Gastroesophageal sphincter (tissue), 4 donors: ENCODE measurements at places on chromosomes 4 and X. TPM values are rescaled to one million over a fixed set of nuclear protein-coding genes. Genes with fewer than 3 reads are reported as not detected.

DNA sequence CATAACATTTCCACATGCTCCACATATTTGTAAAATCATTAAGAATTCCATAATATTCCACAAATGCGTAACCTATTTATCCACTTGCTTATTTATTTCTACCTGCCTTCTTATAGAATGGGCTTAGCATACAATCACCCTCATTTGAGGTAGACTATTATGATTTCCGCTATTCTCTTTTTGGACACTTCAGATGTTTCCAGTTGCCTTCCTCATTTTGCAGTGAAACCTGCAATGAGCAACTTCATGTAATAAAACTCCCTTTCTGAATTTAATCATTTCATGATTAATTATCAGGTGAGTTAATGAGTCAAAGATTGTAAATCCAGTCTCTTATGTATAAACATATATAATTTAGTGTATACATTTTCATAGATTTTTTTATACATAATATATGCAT, 58.0 kb downstream of the PPP3CA start:
- H3K4me1 ChIP-seq: peaks cover 8% of the 10 kb centered on the region
- H3K4me3 ChIP-seq: no peak overlapping the region
- H3K27me3 ChIP-seq: no peaks in the 10 kb centered on the region
- ATAC-seq: no peak

DNA sequence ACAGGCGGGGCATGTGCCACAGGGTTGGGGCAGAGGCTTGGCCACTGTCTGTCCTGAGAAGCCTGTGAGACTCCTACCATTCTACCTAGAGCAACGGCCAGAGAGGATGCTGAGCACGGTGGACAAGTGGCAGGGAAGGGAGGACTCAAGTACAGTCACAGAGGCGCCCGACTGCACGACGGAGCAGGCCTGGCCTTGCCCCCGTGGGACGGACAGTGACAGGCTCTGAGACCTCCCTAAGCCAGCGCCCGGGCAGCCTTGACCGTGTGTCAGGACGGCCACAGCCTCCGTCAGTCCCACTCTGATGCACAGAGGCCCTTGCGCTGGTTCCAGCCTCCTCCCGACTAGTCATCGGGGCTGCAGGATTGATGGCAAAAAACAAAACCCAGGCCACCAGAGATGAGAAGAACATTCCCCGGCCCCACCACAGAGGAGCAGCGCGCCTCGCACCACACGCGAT, 36.7 kb upstream of the MXD4 start:
- no peaks in the 10 kb centered on the region for H3K36me3 ChIP-seq
- peaks cover 9% of the 10 kb centered on the region for H3K4me1 ChIP-seq
- no peak overlapping the region for H3K4me3 ChIP-seq
- ATAC-seq: no peak

- H3K27ac ChIP-seq: no peak overlapping the region
- H3K4me1 ChIP-seq: no peaks in the 10 kb centered on the region
- peak overlapping the region; percentile 24 for H3K4me3 ChIP-seq
- no peaks in the 10 kb centered on the region for H3K27me3 ChIP-seq
These were observed 238.9 kb downstream of the NR3C2 start for GRCh38 chr4:148203056-148203898.

DNA sequence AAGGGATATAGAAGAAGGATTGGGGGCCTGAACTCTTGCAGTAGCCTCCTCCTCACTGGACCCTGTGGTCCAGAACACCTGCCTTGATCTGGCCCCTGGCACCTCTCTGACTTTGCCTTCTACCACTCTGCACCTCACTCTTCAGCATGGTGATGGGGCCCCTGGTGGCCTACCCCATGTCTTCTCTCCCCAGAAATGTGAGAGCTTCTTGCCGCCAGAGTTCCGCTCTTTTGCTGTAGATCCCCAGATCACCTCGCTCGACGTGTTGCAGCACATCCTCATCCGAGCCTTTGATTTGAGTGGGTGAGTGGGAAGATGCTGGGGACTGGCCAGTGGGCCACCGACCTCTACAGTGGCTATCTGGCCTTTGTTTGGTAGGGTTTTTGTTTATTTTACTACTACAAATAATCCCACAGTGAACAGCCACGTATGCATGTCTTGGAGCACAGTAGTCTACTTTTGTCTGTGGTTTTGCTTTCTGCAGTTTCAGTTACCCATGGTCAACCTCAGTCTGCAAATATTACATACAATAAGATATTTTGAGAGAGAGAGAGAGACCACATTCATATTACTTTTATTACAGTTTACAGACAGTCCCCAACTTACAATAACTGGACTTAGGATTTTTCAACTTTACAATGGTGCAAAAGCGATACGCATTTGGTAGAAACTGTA, 1.8 kb downstream of the TBC1D25 start:
- no peak overlapping the region for H3K4me3 ChIP-seq
- H3K27me3 ChIP-seq: no peaks in the 10 kb centered on the region
- peaks cover 29% of the 10 kb centered on the region for H3K36me3 ChIP-seq
- H3K4me1 ChIP-seq: peaks cover 16% of the 10 kb centered on the region

- no peaks in the 10 kb centered on the region for H3K36me3 ChIP-seq
- no peak for ATAC-seq
- peak overlapping the region; percentile 91 for H3K27ac ChIP-seq
- H3K4me3 ChIP-seq: peak overlapping the region; percentile 78
These were observed 2.4 kb downstream of the CXXC4 start for GRCh38 chr4:104492183-104492771.

DNA sequence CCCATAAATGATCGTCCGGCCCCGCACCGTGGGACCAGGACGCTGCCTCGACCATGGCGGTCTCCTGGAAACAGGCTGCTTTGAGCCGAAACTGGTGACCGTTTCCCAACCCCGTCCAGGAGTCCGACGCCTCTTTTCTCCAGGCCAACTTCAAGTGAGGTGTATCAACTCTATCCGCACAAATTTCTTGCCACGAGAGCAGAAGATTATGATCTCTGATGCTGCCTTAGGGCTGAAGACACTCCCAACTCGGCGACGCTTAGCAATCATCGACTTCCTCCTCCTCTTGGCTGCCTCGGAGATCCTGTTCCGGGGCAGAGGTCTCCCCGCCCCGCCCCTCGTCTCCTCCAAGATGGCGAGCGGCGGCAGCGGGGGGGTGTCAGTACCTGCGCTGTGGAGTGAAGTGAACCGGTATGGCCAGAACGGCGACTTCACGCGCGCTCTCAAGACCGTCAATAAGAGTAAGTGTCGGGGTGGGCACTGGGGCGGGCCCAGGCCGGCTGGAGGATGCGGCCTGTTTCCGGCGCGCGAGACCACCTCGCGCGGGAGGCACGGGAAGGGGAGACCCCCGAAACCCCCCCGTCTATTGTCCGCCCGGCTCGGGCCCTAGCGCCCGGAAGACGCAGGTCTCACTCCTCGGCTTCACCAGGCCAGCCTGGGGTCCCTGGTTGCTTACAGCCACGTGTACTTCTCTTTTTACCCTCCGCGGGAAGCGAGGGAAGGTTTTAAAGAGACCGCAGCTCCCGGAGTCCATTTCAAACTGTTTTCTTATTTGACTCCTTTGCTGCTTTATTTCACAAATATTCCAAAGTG, at the start of gene SRP72:
SRP72 (plus strand) TSS at position 334 of the 813 bp plus-strand sequence; CDS start at position 353, 19 bp downstream.
- ATAC-seq: peak; percentile 96
- no peaks in the 10 kb centered on the region for H3K27me3 ChIP-seq
- peak within 1 kb of the TSS; percentile 95 for H3K4me3 ChIP-seq
- peak within 1 kb of the TSS; percentile 93 for H3K27ac ChIP-seq
- H3K4me1 ChIP-seq: no peaks in the 10 kb centered on the region

DNA sequence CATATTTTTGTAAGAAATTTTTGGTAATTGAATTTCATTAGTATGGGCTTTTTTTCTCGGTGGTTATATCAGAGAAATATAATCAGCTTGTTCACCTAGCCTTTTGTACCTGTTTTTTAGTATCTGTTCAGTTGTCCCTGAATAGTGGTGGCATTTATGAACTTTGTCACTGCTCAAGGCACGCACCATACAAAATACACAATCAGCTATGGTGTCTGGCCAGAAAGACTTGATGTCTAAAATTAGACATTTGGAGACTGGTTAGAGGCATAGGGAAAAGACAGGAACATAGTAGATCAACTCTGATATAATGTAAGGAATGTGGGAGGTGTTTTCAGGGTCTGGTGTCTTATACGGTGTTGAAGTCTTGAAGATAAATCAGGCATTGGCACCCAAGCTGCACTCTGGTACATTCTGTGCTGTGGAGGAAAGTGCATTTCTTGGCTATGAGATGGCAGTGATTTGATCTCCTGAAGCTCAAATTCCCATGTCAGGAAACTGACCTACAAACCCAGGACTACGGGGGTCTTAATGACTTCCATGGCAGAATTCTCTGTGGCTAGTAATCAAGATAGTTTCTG, 3.6 kb downstream of the ART3 start:
- H3K36me3 ChIP-seq: no peaks in the 10 kb centered on the region
- no peak overlapping the region for H3K27ac ChIP-seq
- no peak for ATAC-seq
- H3K27me3 ChIP-seq: no peaks in the 10 kb centered on the region
- peaks cover 14% of the 10 kb centered on the region for H3K4me1 ChIP-seq
- H3K4me3 ChIP-seq: no peak overlapping the region

- H3K27ac ChIP-seq: no peak overlapping the region
- H3K27me3 ChIP-seq: no peaks in the 10 kb centered on the region
- no peak overlapping the region for H3K4me3 ChIP-seq
- no peaks in the 10 kb centered on the region for H3K36me3 ChIP-seq
- ATAC-seq: no peak
These were observed 165.4 kb downstream of the SH3BGRL start for GRCh38 chrX:81367291-81367690.

DNA sequence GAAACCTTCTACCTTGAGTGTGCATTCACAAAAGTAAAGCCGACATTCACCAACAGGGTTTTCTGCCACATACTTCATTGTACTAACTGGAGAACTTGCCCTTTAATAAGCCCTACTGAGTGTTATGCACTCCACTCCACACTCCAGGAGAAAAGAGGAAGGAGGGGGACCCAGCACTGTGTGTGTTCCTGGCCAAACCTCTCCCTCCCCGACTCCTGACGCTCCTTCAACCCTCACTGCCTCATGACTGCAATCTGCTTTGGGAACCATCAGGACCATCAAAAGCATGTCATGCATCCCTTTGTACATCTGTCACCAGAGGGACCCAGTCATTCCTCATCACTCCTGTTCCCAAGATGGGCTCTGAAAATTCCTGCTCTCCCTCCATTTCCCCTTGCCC, 143.7 kb downstream of the RASL11B start:
- no peak for ATAC-seq
- H3K4me3 ChIP-seq: no peak overlapping the region
- no peaks in the 10 kb centered on the region for H3K27me3 ChIP-seq
- peaks cover 3% of the 10 kb centered on the region for H3K4me1 ChIP-seq

DNA sequence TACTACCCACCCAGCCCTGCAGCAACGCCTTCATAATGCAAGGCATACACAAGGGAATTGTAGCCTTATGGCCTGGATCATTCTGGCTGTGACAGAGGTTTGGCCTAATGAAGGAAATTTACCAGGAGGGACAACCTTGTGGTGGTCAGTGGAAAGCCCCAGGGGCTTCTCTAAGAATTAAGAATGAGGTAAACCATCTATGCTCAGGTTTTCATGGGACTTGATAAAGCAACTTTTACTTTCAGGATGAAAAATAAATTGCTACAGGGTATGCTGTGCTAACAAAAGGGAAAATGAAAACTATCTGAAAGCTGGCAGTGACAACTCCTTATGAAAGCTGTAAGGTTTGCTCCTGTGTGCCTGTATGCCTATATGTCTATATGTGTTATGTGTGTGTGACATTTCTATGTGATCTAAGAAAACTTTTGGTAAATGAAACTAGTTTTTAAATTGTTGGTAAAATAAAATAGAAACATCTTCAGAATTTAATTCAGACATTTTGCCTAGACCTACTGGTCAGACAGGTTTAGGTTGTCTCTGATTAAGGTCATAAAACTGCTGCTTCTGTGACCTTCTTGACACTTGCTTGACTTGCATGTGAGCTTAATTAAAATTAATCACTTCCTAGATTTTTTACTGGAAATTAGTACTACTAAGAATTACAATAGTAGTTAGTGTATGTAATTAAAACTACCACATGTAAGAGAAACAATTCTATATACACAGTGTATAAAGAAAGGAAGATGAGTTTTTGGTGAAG, 19.9 kb upstream of the TXK start:
- H3K27me3 ChIP-seq: no peaks in the 10 kb centered on the region
- peaks cover 31% of the 10 kb centered on the region for H3K36me3 ChIP-seq
- H3K4me3 ChIP-seq: no peak overlapping the region
- ATAC-seq: no peak
- peaks cover 8% of the 10 kb centered on the region for H3K4me1 ChIP-seq
- no peak overlapping the region for H3K27ac ChIP-seq

DNA sequence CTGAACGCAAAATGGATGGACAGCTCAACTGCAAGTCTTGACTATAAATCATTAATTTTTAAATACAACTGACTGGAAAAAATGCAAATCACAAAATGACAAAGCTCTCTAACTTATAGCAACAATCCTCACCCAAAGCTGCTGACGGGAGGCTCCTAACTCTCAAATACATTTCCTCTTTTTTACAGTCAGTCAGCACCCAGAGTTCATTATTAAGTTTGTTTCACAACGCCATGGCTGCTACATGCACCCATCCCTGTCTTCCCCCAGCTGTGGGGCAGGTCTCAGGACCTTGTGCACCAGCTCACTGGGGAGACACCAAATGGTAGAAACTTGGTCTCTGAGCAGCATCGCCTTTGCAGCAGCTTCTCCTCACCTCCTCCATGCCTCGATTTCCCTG, 97.6 kb downstream of the SLC34A2 start:
- no peaks in the 10 kb centered on the region for H3K27me3 ChIP-seq
- no peaks in the 10 kb centered on the region for H3K36me3 ChIP-seq
- no peak overlapping the region for H3K27ac ChIP-seq

GRCh38 chr4:102219129-102219528, 126.2 kb downstream of the SLC39A8 start:
- H3K4me1 ChIP-seq: no peaks in the 10 kb centered on the region
- H3K36me3 ChIP-seq: no peaks in the 10 kb centered on the region
- no peaks in the 10 kb centered on the region for H3K27me3 ChIP-seq
- ATAC-seq: no peak
- H3K4me3 ChIP-seq: no peak overlapping the region

- no peak for ATAC-seq
- no peak overlapping the region for H3K4me3 ChIP-seq
- H3K4me1 ChIP-seq: no peaks in the 10 kb centered on the region
- peaks cover 3% of the 10 kb centered on the region for H3K36me3 ChIP-seq
These were observed 21.7 kb downstream of the TMEM184C start for GRCh38 chr4:147638942-147639341.

- H3K4me3 ChIP-seq: no peak overlapping the region
- no peaks in the 10 kb centered on the region for H3K36me3 ChIP-seq
- no peak overlapping the region for H3K27ac ChIP-seq
- H3K4me1 ChIP-seq: no peaks in the 10 kb centered on the region
- ATAC-seq: no peak
These were observed 342.7 kb downstream of the GLUD2 start for GRCh38 chrX:121389976-121390714.

The ACE2 gene
- total RNA-seq: 2.5 TPM

The GABRB1 gene
- not detected for total RNA-seq

The MAGEA10 gene
- not detected for total RNA-seq

The YIPF6 gene
- 38.8 TPM for total RNA-seq

The ATP1B4 gene
- total RNA-seq: not detected

The XG gene
- total RNA-seq: 0.19 TPM
